ENCODE measurements at places on chromosomes 1 and 21.

DNA sequence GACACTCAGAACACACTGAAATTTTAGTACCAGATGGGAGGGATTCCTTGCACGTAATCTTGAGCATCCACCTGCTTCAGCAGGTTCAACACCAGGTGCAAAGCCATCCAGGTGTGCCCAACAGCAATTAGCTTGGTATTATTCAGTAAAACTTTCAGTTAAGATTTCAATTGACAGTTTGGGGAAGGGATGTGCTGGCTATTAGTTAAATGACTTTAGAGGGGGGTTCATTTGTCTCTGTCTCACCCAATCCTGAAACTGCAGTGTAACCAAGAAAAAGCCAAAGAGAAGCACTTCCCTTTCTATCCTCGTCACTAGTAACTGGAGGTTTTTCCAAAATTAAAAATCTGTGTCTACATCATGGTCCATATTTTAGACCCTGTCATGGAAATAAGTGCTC lies 90.9 kb downstream of the PIK3R3 start:
- no peak for DNase-seq

- DNase-seq, result no peak
These were observed 3.4 kb downstream of the NEK7 start for GRCh38 chr1:198160222-198160621.

DNA sequence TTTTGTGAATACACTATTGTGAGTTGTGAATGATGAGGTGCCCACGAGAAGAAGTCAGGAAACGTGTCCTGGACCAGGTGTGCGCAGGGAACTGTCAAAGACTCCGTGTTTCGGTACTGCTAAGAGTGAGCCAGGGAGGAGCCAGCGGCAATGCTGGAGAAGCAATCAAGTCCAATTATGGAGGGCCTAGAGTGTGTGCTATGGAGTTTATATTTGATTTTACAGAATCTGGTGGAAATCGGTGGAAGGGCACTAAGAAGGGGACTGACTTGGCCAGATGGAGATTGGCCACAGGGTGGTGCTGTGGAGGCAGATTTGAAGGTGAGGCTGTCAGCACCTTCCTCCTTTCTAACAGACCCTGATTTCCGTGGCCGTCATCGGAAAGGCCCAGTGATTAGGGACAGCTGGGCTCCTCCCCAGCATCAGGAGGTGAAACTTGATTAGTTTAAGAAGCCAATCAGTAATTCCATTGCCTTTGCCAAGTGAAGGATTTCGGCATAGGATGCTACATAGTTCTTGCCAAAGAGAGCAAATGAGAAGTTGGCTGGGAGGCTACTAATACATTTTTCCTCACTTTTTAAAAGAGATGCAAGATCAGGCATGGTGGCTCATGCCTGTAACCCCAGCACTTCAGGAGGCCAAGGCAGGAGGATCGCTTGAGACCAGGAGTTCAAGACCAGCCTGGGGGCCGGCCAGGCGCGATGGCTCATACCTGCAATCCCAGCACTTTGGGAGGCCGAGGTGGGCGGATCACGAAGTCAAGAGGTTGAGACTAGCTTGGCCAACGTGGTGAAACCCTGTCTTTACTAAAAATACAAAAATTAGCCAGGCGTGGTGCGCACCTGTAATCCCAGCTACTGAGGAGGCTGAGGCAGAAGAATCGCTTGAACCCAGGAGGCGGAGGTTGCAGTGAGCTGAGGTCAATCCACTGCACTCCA lies 7.0 kb downstream of the PTCH2 start:
- peak; percentile 82 for DNase-seq

DNA sequence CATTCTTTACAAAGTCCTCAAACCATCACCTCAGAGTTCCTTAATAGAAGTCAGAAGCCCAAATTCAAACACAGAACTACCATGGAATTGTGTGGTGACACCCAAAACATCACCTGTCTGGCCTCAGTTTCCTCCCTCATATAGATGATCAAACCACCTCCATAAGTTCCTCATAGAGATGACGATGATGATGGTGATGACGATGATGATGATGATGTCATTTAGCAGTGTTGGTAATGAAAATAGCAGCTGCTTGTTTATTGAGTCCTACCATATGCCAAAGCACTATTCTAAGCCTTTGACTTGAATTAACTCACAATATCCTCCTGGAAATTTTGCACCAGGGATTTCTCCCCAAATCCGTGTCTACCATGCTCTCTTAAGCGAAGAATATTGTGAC lies 139.9 kb downstream of the PROX1 start:
- no peak for DNase-seq

All from stimulated activated CD8-positive, alpha-beta memory T cell treated with anti-CD3 and anti-CD28 coated beads, Interleukin-4, amount 100 ng/mL, for 4 hours (primary cell).